LHCN-M2 (cell line): ENCODE measurements at places on chromosomes 7 and 10.
A peak's percentile ranks its signal among the peaks of the same experiment; 100 is the strongest.

- no peak for DNase-seq
Measured at GRCh38 chr10:73865459-73866442, 8.6 kb downstream of the CAMK2G start.

- DNase-seq = no peak
Measured at GRCh38 chr7:72244826-72245398, 167.2 kb downstream of the CALN1 start.

GRCh38 chr10:110310741-110311140, 6.0 kb upstream of the SMNDC1 start:
- DNase-seq = no peak

DNA sequence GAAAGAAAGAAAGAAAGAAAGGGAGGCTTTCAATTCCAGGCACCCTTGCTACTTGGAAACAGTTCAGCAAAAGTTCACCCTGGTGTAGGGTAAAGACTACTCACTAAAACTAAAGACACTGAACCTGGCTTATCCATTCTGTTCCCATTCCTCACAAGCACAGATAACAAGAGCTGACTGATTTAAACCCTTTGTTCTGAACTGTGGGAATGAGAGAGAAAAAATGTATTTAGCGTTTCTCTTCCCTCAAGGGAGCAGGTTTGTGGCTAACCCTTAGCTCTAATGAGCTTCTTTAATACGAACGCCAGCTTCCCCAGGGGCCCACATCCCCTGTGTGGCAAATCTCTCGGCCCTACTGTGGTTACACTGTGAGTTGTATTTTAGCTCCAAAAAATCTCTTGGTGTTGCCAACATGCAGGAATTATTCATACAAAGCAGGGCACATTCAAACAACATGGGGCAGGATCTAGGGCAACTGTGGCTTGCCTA, 23.3 kb downstream of the PRTFDC1 start:
- peak; percentile 98 for DNase-seq

- no peak for DNase-seq
Measured at GRCh38 chr10:130902929-130903328, 408.6 kb downstream of the TCERG1L start.

GRCh38 chr7:390761-391410, 100.9 kb downstream of the FOXL3 start:
- no peak for DNase-seq

DNA sequence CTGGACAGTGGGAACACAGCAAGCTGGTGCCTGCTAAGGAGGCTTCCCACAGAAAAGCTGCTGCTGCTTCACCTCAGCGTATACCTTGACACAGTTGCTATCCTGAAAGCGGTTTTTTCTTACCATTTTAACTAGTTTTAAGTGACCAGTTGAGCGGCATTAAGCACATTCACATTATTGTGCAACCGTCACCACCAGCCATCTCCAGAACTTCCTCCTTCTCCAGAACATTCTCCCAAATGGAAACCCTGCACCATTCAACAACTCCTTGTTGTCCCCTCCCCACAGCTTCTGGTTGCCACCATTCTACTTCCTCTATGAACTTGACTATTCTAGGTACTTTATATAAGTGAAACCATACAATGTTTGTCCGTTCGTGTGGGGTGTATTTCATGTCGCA, 169.9 kb downstream of the SNX10 start:
- DNase-seq = no peak

GRCh38 chr7:77538281-77539212, 1.5 kb downstream of the PTPN12 start:
- peak; percentile 99 for DNase-seq

- DNase-seq = peak; percentile 78
Measured at GRCh38 chr7:155206318-155207020, 91.2 kb upstream of the INSIG1 start.

- DNase-seq = peak; percentile 84
Measured at GRCh38 chr10:87761892-87762291, 56.1 kb downstream of the ATAD1 start.

- no peak for DNase-seq
Measured at GRCh38 chr7:47817917-47818316, 130.3 kb downstream of the PKD1L1 start.

DNA sequence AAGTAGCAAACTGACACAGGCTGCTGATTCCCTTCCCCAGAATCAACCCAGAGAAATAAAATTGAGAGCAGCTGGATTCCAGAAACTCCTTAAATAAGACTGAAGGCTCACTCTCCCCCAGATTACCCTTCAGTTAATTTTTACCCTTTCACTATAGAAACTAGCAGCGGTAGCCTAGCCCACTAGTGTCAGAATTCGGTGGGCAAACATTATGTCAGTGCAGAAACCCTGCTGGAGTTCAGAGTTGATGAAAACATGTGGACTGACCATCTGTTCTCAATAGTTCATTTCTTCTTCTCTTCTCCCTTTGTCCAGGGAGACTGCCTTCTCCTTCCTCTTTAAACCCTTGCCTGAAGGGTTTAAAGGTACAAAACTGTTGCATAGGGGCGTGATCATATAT, 100.1 kb downstream of the PODXL start:
- DNase-seq = no peak

DNA sequence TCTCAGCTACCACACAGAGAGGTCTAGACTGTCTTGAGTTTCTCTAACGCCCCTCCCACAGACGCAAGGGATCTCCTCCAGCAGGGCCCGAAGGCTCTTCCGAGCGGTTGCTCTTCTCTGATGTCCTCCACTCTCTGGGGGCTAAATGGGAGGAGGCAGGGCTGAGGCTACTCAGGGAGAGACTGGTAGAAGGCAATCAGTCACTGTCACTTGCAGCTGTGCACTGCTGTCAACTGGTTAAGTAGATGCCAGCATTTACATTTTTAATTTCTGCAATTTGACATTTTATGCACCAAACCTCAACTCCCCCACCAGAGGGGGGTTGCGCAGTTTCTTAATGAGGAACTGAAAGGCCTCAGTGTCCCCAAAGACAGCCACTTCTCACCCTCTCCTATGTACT, 442.8 kb downstream of the PLXNA4 start:
- DNase-seq = no peak

GRCh38 chr7:28956608-28957063, 1.5 kb downstream of the TRIL start:
- peak; percentile 43 for DNase-seq

- no peak for DNase-seq
Measured at GRCh38 chr10:64363687-64364086, 842.5 kb downstream of the REEP3 start.

DNA sequence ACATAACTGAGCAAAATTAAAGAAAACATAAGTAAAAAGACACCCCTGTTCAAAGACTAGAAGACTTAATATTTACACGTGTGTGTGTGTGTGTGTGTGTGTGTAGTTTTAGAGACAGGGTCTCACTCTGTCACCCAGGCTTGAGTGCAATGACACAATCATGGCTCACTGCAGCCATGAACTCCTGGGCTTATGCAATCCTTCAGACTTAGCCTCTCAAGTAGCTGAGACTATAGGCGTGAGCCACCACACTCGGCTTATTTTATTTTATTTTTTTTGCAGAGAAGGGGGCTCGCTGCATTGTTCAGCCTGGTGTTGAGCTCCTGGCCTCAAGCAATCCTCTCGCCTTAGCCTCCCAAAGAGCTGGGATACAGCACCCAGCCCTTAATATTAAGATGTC, 90.3 kb downstream of the JMJD1C start:
- DNase-seq = no peak

GRCh38 chr10:75718991-75719390, 287.6 kb downstream of the LRMDA start:
- no peak for DNase-seq

GRCh38 chr10:116126239-116126638, 146.8 kb downstream of the GFRA1 start:
- DNase-seq = no peak

DNA sequence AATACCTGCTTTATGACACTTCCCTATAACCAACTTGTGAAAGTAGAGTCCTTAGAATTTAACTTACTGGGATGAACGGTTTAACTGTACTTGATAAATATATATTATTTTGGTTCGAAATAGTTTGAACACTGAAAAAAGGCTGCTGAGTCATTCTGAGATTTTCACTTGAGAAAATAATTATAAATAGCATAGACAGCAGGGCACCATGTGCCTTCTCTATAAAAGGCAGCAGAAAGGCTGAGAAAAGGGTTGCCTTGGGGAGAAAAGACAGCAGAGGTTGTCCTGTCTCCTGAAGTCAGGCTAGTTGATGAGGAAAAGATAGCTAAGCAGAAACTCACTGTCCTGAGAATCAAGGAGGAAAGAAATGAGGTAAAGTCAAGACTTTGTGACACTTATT, 92.4 kb downstream of the CTTNBP2 start:
- peak; percentile 65 for DNase-seq

DNA sequence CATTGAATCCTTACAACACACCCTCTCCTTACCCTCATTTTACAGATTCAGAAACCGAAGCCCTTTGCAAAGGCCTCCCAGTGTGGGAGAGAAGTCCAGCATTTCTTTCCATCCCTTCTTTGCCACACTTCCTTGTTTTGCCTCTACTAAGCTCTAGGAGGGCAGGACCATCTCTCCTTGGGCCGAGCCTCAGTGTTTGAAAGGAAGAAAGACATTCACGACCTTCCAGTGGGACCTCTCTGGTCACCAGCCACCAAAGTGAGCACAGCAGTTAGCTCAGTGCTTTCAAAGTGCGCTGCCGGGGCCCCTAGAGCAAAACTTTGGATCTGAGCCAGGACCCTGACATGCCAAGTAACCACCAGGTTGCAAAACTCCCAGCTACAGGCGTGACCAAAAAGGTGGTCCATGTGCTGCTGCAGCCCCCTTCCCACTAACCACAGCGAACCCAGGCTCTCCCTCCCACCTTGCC, 12.4 kb downstream of the CTBP2 start:
- no peak for DNase-seq

GRCh38 chr7:22445140-22445743, 54.7 kb downstream of the STEAP1B start:
- no peak for DNase-seq

- no peak for DNase-seq
Measured at GRCh38 chr7:70568674-70569334, 563.1 kb upstream of the GALNT17 start.

- peak; percentile 50 for DNase-seq
Measured at GRCh38 chr10:12902135-12902572, 99.4 kb downstream of the CCDC3 start.

GRCh38 chr10:99920901-99921300, 88.8 kb downstream of the DNMBP start:
- DNase-seq = peak; percentile 71

DNA sequence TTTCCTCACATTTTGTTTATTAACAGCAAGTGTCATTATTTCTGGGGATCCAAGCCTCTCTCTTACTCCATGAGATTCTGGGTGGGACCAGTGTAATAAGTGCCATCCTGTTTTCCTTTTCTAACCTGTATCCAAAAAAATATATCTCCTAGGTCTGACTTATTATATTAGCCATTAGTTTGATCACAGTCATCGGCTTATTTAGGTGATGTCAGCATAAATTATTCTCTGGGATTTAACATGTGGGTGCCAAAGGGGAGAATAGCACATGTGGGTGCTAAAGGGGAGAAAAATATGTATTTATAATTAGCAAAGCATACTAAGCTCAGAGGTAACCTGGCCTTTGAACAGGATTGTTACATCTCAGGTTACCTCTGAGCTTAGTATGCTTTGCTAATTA, 293.8 kb upstream of the SEMA3D start:
- DNase-seq = no peak

DNA sequence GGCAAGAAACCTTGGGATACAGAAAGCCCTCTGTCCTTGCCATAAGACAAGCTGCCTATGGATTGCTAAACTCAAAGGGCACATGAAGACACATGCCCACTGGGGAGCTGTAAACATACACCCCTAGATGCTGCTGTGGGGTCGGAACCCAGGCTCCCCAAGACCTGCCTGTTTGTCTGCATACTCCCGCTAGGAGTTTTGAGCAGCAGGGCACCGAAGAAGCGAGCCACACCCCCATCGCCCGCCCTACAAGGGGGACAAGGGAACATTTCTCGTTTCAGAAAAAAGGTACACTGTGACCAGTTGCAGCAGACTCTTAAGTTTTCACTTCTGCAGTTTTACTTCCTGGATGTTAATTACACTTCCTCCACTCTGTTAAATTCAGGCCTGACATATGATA, 680.2 kb upstream of the GHITM start:
- DNase-seq = no peak

DNA sequence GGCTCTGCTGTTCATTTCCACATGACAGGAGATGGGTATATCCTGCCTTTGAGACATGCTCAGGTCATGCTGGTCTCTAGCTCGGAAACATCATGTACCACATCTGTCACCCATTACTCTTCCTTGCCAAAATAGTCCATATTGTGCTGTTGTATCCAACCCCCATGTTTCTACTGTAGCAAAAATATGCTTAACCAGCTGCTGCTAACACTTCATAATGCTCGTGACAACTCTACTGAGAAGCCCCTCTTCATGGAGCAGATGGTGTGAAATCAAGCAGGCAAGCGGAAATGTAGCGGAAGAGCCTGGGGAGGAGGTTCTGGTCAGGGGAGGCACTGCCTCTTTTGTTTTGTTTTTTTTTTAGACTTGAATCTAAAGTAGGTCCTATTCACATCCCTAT, 82.9 kb downstream of the NPY start:
- DNase-seq = peak; percentile 50

- no peak for DNase-seq
Measured at GRCh38 chr10:23432639-23433038, 6.2 kb upstream of the OTUD1 start.

- DNase-seq = no peak
Measured at GRCh38 chr10:115653473-115653872, 560.3 kb downstream of the ATRNL1 start.

GRCh38 chr10:29714096-29714874, 79.5 kb upstream of the SVIL start:
- DNase-seq = peak; percentile 94

DNA sequence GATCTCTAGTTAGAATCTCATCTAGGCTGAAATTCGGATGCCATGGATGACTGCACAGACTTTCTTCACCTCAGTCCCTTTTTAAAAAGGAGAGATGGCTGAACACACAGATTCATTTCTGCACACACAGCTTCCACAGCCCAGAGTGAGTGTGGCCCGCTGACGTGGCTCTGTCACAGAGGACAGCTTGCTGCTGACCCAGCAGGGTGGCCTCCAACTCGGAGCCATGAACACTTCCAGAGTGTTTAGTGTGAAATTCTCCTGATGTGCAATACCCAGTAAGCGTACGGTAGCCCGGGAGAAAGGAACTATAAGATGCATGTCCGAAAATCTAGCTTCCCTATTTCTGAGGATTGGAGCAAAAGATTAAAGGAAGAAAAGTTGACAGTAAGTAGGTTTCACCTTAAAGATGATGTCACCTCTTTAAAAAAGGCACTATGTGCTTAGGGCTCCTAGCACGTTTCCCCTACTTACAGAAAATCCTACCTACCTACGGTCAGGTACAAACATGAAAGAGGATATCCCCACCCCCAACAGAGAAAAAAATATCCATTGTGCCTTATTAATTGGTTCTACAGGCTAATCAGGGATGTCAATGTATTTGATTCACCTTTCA, 162.2 kb downstream of the RAPGEF5 start:
- no peak for DNase-seq
